ENCODE measurements at places on chromosomes 7 and 10. TPM values are rescaled to one million over a fixed set of nuclear protein-coding genes. Genes with fewer than 3 reads are reported as not detected.
A peak's percentile ranks its signal among the peaks of the same experiment; 100 is the strongest.

- no peak for DNase-seq
These were observed 253.1 kb upstream of the RHOBTB1 start for GRCh38 chr10:61197057-61197456.

Gene TCAF2
- 15.2 TPM for total RNA-seq

GRCh38 chr7:101465131-101465530, 102.5 kb downstream of the COL26A1 start:
- no peak for DNase-seq

Gene MRLN
- total RNA-seq: not detected

DNA sequence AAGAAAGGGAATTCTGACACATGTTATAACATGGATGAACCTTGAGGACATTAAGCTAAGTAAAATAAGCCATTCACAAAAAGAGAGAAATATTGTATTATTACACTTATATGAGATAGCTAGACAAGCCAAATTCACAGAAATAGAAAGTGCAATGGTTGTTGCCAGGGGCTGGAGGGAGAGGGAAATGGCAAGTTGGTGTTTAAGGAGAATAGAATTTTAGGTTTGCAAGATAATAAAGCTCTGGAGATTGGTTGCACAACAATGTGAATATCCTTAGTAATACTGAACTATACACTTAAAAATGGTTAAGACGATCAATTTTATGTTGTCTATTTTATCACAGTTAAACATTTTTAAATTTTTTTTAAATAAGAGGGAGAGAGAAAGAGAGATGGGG, 25.0 kb upstream of the ADD3 start:
- no peak for DNase-seq

- DNase-seq: no peak
These were observed 494.3 kb downstream of the AUTS2 start for GRCh38 chr7:70092314-70093204.

- DNase-seq: no peak
These were observed 137.0 kb downstream of the NRF1 start for GRCh38 chr7:129748356-129749109.

- no peak for DNase-seq
These were observed 36.1 kb downstream of the CPED1 start for GRCh38 chr7:121024611-121025010.

Gene COMTD1
- 62.5 TPM for total RNA-seq

- peak; percentile 10 for DNase-seq
These were observed 294.6 kb upstream of the ZNF32 start for GRCh38 chr10:43943119-43943817.

GRCh38 chr10:59127991-59128390, 48.5 kb upstream of the PHYHIPL start:
- DNase-seq: no peak

GRCh38 chr7:5872326-5872725, 8.3 kb upstream of the OCM start:
- no peak for DNase-seq

GRCh38 chr10:10819206-10819856, 198.3 kb upstream of the CELF2 start:
- DNase-seq: no peak

Gene AKR1B15
- total RNA-seq: not detected

GRCh38 chr10:127000598-127000997, 95.4 kb downstream of the DOCK1 start:
- no peak for DNase-seq

Measured in activated CD8-positive, alpha-beta T cell treated with anti-CD3 and anti-CD28 coated beads, Interleukin-2, amount 10 ng/mL, durations not matched to agents 7 days and 5 days (primary cell).